T-cell (primary cell): ENCODE measurements at places on chromosomes 2 and 18.

DNA sequence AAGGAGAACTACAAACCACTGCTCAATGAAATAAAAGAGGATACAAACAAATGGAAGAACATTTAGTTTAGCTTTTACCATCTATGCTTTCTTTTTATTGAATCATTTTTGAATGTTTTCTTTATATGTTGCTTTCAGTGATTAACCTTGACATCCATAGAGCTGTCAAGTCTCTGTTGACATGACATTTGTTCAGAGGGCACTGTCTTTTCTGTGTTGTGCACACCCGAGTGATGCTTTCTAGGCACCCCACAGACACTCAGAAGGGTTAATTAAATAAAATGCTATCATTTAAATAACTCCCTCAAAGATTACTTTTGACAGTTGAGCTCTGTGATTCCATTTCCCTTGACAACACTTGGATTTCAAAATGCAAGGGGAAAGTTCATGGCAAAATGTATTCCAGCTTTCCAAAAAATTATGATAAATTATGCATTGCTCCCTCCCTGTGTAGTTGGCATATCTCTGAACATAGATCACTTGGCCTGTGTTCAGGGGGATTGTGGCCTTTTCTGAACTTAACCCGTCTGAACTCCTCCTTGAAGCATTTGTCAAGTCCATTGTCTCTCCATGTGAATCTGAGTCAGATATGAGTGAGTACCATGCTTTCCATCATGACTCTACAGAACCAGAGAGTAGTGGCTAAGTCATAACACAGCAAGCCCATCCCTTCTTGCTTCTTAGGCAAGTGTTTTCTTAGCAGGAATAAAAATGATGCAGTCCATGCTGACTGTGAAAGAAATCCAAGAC lies 372.6 kb downstream of the RPRM start:
- DNase-seq: no peak

DNA sequence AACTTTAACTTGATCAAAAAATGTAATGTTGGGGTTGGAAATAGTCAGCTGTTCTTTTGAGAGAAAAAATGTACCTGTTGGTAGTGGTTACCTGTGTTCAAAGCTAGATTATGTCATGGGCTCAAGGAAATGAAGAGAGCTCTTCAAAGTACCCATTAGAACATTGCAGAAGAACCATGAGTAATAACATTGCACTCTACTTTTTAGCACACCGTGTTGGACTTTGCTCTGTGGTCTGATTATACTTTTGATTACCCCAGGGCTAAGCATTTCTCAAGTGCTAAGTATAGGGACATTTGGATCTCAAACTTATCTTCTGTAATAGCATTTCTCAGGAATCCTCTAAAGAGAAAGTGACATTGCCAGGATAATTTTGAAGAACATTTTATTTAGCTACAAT lies 1122.8 kb upstream of the CELF4 start:
- DNase-seq: no peak

- DNase-seq: no peak
These were observed 6.7 kb downstream of the ORC4 start for GRCh38 chr2:148013876-148014275.

GRCh38 chr18:48991676-48992075 lies 40.9 kb upstream of the SMAD7 start:
- DNase-seq: no peak
